ENCODE measurements at places on chromosomes 6 and 20.
A peak's percentile ranks its signal among the peaks of the same experiment; 100 is the strongest.

- no peak for DNase-seq
These were observed 367 bp upstream of the PCIF1 start for GRCh38 chr20:45934046-45934585.

GRCh38 chr20:46640044-46640443 lies 11.2 kb downstream of the SLC13A3 start:
- DNase-seq = no peak

GRCh38 chr6:75748743-75749538 lies at the start of gene MYO6:
MYO6 (plus strand) TSS chr6:75749239; CDS start chr6:75817548, 68,309 bp downstream.
- peak; percentile 57 for DNase-seq

DNA sequence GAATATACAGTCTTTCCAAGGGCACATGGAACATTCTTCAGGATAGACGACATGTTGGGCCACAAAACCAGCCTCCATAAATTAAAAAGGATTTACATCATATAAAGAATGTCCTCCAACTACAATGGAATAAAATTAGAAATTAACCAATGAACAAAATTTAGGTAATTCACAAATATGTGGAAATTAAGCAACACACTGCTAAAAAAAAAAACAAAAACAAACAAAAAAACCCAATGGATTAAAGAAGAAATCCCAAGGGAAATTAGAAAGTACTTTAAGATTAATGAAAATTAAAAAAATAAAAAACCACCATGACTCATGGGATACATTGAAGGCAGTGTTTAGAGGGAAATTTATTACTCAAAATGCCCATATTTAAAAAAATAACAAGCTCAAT lies 21.4 kb upstream of the NT5E start:
- DNase-seq = no peak

GRCh38 chr20:4829514-4830215 lies 108.0 kb downstream of the PRND start:
- DNase-seq = no peak

- DNase-seq = no peak
These were observed 48.9 kb downstream of the RNASET2 start for GRCh38 chr6:166907373-166907841.

- peak; percentile 17 for DNase-seq
These were observed 1.3 kb downstream of the OVOL2 start for GRCh38 chr20:18056174-18057100.

DNA sequence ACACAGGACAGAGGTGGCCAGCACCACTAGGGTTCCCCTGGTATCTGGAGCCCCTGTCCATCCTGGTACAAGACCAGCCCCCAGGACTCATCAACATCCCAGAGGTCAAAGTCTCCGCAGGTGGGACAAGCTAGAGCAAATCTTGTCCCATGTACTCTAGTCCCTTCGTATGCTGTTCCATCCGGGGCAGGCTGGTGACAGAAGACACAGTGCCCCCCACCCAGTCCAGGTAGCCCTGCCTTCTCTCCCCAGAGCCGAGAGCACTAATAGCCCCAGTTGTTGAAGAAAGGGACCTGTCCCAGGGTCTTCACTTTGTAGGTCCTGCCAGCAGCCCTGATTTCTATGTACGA lies 21.1 kb downstream of the PCK1 start:
- no peak for DNase-seq

DNA sequence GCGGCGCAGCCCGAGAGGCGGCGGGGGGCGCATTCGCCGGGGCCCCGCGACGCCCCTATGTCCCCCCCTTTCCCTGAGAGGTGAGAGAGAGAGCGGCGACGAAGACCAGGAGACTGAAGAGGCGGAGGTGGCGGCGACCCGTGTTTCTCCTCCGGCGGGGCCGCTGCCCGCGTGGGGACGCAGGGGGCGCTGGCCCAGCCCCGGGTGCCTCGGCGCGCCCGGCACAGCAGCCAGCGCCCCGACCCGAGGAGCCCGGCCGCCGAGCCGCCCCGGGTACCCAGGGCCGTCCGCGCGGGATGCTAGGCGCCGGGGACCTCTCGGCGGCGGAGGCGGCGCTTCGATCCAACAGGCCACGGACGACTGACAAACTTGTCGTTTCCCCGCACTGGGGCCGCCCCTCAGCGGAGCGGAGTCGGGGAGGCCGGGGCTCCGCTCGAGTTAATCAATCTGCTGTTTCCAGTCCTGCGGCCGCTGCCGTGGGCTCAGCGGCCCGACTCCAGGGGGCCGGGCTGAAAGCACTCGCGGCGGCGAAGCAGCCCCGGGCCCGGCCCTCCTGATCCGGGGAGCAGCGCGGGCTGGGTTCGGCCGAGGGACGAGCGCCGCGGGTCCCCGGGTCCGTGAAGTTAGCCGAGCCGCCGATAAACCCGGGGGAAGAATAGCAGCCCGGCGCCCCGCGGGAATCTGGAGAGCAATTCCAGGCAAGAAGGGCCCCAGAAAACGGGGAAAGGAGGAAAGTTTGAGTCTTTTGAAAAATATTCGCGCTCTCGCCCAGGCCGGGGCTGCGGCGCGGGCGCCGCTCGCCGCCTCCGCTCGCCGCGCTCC lies 631 bp downstream of the MDGA1 start:
- no peak for DNase-seq

GRCh38 chr20:5482791-5483190 lies 166.0 kb upstream of the PROKR2 start:
- DNase-seq = no peak

DNA sequence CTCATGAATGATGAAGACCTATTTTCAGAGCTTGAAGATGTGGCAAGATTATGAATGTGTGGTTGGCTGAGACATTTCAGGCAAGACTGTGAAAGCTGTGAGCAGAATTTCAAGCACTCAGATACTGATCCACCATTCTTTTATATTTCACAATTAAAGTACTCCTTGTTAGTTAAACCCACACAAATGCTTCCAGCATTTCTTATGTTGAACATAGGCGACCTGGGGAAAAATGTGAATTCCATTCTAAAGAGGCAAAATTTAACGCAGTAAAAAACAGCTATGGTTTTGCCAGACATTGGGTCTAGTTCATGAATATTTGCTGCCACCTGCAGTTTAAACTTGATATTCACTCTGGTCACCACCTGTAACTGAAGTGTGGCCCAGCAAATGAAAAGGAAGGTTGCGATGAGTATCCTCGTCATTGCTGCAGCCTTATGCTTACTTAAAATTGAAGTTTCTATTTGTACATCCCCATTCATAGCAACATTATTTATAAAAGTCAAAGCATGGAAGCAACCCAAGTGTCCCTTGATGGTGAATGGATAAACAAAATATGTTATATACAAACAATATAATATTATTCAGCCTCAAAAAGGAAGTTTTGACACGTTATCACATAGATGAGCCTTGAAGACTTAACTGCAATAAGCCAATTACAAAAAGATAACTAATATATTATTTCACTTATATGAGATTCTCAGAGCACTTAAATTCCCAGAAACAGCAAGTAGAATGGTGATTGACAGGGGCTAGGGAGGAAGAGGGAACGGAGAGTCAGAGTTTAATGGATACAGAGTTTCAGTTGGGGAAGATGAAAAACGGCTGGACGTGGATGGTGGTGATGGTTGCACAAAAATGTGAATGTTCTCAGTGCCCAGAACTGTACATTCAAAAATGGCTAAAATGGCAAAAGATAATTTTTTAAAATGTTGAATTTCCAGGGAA lies 32.4 kb upstream of the FAM184A start:
- DNase-seq = no peak

DNA sequence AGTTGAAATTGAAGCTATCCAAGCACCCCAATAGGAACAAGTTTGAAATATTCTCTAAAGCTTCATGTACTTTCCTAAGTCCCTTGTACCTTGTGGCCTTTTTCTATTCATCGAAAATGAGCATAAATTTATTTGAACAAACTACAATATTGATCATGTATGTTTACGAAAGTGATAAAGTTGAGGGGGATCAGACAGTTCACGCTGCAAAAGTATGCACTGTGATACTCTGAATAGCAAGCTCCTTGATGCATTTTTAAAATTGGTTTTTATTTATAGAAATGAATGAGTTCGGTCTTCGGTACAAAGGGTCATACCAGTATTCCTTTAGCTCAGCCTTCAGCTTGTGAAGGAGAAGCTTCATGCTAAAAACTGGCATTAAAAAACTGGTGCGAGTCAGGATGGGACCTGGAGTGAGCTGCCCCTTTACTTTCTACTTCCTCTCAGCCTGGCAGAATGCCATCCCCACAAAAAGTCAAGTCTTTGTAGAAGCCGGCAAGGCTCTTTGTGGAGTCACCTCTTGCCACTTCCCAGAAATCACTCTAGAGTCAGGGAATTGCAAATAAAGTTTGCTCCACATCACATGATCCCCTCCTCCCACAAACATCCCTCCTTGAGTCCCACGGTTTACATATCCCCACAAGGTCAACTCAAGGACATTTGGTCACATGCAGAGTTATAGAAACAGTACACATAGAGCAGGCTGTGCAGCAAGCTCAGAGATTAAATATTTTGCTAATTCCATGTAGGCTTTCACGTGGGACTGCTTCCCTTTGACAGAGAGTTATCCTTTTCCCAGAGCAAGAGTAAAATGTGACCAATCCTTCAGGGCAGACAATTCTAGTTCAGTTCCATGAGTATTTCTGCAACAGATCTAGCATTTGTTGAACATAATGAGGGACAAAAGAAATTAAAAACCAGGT lies 34.6 kb upstream of the ADGRF1 start:
- DNase-seq = no peak

GRCh38 chr6:109781001-109781400 lies 89.9 kb downstream of the FIG4 start:
- DNase-seq = no peak

- DNase-seq = no peak
These were observed 175.3 kb downstream of the LRFN2 start for GRCh38 chr6:40411881-40412280.

GRCh38 chr6:98875375-98875774 lies 41.0 kb downstream of the POU3F2 start:
- no peak for DNase-seq

DNA sequence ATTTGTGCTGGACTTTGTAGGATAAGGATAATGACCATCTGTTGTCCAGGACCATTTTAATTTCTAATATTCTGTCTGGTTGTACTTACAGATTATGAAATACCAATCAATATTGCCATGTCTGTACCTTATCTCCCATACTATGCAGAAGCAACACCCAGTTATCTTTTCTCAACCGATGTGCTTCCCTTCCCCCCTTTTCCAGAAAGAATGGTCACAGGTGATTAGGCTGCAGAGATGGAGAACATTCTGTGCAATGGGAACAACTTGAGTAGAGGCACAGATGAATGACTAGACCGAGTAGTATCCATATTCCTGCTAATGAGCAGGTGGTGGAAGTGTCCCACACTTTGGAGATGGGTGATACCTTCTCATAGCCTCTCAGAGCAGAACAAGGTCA lies 10.5 kb downstream of the RALY start:
- no peak for DNase-seq

DNA sequence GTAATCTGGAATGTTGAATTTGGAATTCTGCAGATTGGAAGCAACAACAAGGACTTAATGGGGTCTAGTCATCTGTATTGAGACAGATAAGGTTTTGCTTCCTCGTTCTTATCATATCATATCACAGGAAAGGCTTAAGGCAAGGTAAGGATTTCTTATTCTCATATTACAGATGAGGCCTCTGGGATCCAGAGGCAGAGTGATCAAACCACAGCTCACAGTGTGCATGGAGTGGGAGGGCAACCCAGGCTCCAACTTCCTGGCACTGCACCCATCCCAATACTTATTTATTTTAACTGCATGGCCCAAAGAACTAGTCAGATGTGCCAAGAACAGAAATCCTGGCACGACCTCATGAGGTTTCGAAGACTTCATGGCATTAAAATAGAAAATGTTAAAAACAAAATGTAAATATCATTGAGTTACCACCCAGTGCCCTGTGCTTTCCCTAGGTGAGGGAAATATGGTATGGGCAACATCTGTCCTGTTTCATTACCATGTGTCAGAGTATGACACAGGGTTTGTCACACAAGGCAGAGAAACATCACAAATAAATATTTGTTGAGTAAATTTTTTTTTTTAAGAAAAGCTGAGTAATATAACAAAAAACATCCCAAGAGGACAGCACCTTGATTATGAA lies 191.9 kb downstream of the ISM1 start:
- DNase-seq = no peak

DNA sequence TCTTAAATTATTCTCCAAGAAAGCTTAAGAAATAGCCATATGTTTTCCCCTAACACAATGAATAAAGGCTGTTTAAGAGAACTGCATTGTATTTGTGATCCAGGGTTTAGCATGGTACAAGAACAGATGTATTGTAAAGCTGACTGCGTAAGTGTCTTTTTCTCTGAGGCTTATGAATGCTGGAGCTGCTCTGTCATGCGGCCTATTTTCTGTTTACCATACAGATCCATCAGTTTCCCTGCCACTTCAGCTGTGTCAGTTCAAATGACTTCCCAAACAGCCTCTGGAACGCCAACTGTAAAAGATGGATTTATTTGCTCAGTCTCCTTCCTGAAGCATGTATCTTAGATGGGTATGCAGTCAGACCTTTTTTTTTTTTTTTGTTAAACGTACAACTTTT lies 419.3 kb upstream of the HS3ST5 start:
- DNase-seq = peak; percentile 58

DNA sequence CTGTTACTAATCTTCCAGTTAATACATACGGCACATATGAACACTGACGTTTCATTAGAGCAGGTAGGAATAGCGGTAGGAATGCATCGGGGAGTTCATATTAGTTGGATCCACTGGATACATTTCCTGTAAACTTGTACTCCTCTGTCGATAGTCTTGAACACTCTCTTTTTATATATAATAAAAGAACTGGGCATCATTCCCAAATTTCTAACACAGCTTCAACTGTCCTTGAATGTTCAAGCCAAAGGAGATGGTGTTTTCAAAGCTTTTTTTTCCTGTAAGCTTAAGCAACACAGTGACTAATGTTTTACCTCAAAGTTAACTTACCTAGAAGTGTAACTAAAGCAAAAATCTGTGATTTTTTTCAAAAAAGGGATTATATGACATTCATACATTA lies 195.3 kb downstream of the UTRN start:
- no peak for DNase-seq

GRCh38 chr6:163600331-163600730 lies 185.8 kb downstream of the QKI start:
- no peak for DNase-seq

GRCh38 chr6:6052216-6052615 lies 45.5 kb upstream of the NRN1 start:
- no peak for DNase-seq

DNA sequence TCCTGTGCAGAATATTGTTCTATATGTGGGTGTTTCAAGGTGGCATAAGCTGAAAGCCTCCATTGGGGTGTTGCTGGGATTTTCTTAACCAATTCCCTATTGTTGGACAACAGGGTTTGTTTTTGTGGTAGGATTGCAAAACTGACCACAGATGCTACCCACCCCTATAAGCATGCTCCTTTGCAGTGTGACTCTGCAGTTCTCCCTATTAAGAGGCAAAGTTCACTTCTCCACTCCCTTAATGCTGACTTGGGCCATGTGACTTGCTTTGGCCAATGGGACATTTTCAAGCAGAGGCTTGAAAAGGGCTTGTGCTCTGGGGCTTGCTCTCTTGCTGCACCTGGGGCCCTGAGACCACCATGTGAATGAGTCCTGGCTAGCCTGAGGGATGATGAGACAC lies 8.5 kb upstream of the ANGPT4 start:
- DNase-seq = no peak

GRCh38 chr6:6483168-6483567 lies 105.4 kb upstream of the LY86 start:
- DNase-seq = no peak

Measured in DMS153 (cell line).